Activated T-helper 17 cell treated with anti-CD3 and anti-CD28 coated beads, Interleukin-2, amount 50 U/mL, for 72 hours (primary cell): ENCODE measurements at places on chromosomes 1 and 21. TPM values are rescaled to one million over a fixed set of nuclear protein-coding genes. Genes with fewer than 3 reads are reported as not detected.

DNA sequence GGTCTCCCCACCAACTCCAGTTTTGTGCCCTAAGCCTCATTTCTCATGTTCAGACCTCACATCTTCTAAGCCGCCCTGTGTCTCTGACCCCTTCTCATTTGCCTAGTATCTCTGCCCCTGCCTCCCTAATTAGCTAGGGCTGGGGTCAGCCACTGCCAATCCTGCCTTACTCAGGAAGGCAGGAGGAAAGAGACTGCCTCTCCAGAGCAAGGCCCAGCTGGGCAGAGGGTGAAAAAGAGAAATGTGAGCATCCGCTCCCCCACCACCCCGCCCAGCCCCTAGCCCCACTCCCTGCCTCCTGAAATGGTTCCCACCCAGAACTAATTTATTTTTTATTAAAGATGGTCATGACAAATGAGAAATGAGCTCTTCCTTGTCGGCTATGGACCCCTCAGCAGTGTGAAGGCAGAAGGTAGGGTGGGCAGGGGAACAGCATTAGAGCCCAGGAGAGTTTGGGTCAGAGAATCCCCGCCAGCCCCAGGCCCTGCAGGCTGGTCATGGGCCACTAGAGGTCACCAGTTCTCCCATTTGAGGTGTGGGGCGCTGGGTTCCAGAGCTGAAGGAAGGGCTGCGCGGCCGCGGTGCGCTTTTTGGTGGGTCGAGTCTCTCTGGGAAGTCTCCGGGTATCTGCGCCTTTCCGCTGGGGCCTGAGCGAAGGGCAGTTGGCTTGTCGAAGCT is 11.5 kb downstream of the ADAMTSL4 start:
- peak; percentile 41 for ATAC-seq

Gene PTPN22
- total RNA-seq = 55.9 TPM

- no peak for ATAC-seq
Measured at GRCh38 chr21:17532292-17532691, 19.4 kb downstream of the CXADR start.

GRCh38 chr1:205497351-205497750 is 7.1 kb upstream of the CDK18 start:
- no peak for ATAC-seq

Gene HPCA
- total RNA-seq = 0.98 TPM

DNA sequence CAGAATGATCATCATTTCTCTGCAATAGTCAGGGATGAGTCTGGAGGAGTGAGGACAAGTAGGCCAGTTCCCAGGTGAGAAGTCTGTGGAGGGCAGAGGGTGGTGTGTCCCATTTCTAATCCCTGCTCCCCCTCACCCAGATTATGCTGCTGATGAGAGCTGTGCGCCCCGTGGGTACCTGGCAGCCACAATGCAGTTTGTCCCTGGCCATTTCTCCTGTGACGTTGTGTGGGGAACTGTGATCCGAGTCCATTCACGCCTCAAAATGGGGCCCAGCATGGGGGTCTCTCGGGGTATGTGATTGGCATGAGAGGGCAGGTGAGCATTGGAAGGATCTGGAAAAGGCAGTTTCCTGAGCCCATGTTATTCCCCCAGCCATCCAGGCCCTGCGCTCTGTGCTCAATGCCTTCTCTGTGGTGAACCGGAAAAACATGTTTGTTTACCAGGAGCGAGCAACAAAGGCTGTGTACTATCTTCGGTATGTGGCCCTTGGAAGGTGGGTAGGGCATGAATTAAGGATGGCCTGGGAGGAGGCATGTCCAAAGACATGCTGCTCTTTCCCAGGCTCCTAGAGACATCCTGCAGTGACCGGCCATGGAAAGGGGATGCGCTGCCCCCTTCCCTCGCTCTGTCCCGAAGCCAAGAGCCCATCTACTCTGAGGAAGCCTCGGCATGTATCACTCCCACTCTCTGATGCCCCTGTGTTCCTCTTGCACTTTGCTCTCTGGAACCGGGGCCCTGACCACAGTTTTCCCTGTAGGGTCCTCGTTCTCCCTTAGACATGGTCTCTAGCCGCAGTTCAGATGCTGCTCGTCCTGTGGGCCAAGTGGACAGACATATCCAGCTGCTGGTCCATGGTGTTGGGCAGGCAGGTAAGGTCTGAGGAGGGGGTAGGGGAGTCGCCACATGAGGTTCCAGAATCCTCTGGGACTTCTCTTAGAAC is 16.4 kb downstream of the HYI start:
- no peak for ATAC-seq

GRCh38 chr1:112754116-112754628 is 39.0 kb upstream of the PPM1J start:
- no peak for ATAC-seq

GRCh38 chr1:240098534-240098933 is 6.9 kb downstream of the FMN2 start:
- ATAC-seq = no peak

GRCh38 chr1:244335456-244335855 is 116.3 kb downstream of the ADSS2 start:
- ATAC-seq = no peak

Gene DDI2
- 28.3 TPM for total RNA-seq

GRCh38 chr1:218521414-218522169 is 176.5 kb downstream of the TGFB2 start:
- ATAC-seq = no peak

DNA sequence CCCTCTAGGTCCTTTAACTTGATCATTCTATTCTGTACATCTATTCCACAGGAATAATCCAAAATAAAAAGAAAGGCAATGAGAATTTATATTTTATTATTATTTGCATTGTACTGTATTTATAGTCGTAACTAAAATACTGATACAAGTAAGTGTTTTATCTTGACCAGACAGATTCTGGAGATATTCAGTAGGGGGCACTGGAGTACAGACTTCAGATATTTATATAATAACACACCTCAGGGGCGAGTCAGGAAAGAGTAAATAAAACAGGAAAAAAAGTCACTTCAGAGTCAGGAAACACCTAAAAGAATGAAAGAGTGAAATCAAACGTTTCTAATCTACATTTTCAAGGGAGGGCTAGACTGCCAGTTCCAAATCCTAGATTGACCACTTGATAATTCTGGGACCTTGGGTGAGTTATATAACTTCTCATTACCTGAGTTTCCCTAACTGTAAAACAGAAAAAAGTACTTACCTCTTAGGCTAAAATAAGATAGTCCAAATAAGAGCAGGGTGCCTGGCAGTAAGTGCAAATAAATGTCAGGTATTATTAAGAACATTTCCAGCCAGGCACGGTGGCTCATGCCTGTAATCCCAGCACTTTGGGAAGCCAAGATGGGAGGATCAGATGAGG is 31.1 kb upstream of the MTF1 start:
- peak; percentile 43 for ATAC-seq

DNA sequence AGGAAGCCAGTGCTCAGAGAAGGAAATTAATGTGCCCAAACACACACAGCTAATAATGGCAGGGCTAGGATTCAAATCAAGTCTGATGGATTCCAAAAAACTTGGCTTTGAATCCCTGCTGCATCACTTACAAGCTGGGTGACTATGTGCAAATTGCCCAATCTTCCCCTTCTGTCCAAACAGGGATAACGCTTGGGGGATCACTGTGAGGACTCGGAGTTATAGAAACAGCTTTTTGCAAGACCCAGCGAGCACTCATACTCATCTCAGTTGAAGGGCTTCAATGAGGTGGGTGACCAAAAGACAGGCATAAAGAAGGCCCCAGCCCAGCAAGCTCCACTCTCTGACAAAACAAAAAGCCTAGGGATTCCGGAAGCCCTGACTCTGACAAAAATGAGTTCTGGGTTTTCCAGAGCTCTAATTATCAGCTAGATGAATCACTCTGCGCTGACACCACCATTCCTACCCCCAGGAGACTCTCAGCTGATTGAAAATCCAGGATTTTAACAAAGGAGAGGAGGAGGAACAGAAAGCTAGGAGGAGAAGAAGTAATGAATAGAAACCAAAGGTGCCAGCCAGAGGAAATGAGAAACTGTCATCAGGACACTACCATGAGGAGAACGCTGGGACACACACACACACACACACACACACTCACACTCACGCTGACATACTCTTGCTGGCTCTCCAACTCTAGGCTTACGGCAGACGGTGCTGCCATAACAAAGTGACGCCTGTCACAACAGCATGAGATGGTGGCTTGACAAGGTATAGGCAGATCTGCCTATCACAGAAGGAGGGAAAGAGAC is 1.6 kb upstream of the STK40 start:
- no peak for ATAC-seq

DNA sequence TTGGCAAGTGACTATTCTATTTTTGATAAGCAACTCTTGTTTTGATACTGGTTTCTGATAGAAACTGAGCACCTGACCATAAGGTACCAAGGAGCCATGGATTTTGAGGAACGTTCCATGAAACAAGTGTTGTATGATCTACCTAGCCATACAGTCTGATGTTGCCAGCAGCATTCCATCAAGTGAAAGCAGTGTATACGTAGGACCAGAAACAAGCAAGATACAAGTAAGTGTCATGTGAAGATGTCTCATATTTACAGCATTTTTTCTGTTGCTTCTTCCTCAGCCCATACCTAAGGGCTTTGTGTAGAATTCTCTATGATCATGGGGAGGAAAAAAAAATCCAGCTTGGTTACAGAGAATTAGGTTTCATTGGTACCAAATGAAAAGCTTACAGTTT is 55.6 kb upstream of the RABGAP1L start:
- no peak for ATAC-seq

DNA sequence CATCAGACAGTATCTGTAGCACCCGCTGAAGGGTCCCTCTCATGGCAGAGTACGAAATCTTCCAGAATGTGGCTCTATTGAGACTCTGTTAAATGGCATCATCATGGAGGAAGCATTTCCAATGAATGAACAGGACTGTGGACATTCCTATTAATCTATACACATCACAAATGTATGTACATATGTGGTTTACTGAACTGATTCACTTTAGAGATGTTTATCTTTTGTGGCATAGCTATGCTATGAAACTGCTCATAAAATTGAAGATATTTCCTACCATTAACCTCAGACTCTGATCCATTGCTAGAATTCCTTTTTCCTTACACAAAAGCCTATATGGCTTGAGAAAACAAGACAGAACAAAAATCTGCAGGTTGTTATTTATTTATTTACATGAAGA is 259.6 kb upstream of the RRP15 start:
- ATAC-seq = no peak

GRCh38 chr1:56396581-56396980 is 182.8 kb downstream of the PLPP3 start:
- ATAC-seq = no peak

Gene NPHS2
- total RNA-seq = not detected

- ATAC-seq = no peak
Measured at GRCh38 chr1:200907611-200908097, 13.0 kb downstream of the INAVA start.

DNA sequence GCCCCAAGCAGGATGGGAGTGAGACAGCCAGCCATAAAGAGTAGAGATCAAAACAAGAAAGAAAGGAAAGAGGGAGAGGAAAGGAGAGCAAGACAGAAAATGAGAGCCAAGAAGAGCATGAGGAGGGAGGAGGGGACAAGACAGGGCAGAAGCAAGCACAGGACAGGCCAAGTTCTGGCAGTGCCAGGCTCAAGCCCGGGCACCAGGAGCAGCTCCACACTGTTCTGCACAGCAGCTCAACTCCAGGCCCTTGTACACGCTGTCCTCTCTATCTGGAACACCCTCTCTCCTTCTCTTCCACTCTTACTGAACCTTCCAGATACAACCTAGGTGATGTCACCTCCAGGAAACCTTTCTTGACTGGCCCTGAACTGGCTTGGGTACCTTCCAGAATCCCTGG is 11.7 kb downstream of the IFFO2 start:
- no peak for ATAC-seq

Gene LINGO4
- total RNA-seq = 1.3 TPM

DNA sequence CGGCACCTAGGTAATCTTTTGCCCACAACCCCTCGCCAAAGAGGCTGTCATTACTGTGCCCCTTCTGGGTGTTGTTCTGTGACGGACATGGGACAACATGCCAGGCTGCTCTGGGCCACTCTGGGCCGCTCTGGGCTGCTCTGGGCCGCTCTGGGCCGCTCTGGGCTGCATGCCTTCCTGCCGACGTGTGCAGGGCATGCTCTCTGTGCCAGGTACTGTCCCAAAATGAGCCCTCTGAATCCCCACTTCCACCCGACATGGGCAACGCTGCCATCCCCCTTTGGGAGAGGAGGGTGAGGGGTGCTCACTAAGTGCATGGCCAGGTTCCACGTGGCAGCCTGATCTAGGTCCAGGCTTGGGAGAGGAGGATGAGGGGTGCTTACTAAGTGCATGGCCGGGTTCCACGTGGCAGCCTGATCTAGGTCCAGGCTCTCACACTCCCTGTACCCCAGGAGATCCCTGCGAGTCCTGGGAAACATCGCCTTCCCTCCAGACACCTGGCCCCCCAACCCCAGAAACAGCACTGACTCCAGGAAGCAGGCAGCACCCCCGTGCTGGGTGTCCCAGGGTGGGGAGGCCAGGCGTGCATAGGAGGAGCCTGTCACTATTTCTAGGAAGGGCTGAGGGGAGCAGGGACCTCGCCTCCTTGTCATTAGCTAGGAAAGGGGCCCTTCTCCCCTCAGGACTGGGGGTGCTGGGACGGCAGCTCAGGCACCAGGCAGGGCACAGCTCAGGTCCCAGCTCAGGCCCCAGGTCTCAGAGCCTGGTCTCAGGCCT is 16.5 kb downstream of the TTC34 start:
- ATAC-seq = no peak

Gene VHLL
- total RNA-seq = 0.42 TPM

Gene ERI3
- 30.7 TPM for total RNA-seq

DNA sequence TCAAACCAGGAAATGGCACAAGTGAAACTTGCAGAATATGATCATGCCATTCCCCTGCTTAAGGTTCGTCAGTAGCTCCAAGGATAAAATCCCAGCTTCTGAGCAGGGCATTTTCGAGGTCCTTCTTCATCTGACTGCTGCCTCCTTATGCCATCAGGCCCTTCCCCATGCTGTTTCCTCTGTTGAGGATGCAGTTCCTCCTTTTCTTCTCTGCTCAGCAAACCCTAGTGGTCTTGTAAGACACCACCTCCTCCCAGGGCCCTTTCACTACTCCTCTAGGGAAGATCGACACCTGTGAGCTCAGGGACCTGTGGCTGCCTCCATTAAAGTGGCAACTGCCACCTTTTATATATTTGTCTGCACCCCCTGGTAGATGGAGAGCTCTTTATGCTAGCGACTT is 62.1 kb upstream of the JUN start:
- ATAC-seq = no peak

Gene HOOK1
- 2.8 TPM for total RNA-seq

Gene MPC2
- total RNA-seq = 51.1 TPM

- ATAC-seq = no peak
Measured at GRCh38 chr1:164320790-164321731, 237.9 kb upstream of the PBX1 start.

- ATAC-seq = no peak
Measured at GRCh38 chr1:200299571-200299970, 110.3 kb downstream of the ZNF281 start.

DNA sequence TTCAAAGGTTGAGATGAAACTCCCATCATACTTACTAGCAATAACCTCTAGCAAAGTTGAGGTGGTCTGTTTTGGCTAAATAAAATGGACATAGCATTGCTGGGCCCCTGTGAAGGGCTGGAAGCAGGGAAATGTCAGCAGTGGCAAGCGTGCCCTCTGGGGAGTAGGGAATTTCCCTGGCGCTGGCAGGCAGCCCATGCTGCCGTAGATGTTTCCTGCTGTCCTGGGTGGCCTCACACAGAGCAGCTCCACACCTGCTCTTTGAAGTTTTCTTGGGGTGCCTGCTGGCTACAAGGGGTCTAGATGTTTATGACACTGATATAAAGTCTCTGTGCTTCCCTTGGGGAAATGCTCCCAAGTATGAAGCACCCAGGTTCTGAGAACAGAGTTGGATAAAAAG is 30.2 kb downstream of the ADARB1 start:
- peak; percentile 70 for ATAC-seq
